ENCODE measurements at places on chromosomes 12 and 14.

- DNase-seq, result no peak
These were observed 749.1 kb upstream of the TBX3 start for GRCh38 chr12:115433014-115433634.

GRCh38 chr12:120925740-120926563 is 21.8 kb upstream of the SPPL3 start:
- peak; percentile 33 for DNase-seq

- no peak for DNase-seq
These were observed 52.5 kb downstream of the GALNT9 start for GRCh38 chr12:132276827-132277373.

- DNase-seq, result no peak
These were observed 75.2 kb downstream of the LIN7A start for GRCh38 chr12:80862531-80862930.

- no peak for DNase-seq
These were observed 75.9 kb downstream of the ITPK1 start for GRCh38 chr14:93039649-93040315.

GRCh38 chr12:88437226-88437625 is 143.0 kb downstream of the KITLG start:
- no peak for DNase-seq

DNA sequence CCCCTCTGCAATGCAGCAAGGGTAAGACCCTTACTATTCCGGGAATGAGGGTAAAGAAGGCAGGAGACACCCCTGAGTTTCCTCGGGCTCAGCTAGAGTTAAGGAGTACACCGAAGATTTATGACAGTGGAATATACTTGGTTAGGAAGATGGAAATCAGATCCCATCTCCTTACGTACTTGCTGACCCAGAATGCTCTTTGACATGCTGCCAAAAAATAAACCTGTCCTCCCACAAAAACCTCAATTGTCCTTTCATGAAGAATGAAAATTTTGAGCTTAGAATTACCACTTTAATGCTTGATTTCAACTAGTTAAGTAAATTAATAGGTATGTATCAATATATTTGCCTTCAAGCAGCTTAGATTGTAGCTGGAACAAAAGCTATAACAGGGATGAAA is 99.5 kb downstream of the PRIMA1 start:
- DNase-seq, result no peak

DNA sequence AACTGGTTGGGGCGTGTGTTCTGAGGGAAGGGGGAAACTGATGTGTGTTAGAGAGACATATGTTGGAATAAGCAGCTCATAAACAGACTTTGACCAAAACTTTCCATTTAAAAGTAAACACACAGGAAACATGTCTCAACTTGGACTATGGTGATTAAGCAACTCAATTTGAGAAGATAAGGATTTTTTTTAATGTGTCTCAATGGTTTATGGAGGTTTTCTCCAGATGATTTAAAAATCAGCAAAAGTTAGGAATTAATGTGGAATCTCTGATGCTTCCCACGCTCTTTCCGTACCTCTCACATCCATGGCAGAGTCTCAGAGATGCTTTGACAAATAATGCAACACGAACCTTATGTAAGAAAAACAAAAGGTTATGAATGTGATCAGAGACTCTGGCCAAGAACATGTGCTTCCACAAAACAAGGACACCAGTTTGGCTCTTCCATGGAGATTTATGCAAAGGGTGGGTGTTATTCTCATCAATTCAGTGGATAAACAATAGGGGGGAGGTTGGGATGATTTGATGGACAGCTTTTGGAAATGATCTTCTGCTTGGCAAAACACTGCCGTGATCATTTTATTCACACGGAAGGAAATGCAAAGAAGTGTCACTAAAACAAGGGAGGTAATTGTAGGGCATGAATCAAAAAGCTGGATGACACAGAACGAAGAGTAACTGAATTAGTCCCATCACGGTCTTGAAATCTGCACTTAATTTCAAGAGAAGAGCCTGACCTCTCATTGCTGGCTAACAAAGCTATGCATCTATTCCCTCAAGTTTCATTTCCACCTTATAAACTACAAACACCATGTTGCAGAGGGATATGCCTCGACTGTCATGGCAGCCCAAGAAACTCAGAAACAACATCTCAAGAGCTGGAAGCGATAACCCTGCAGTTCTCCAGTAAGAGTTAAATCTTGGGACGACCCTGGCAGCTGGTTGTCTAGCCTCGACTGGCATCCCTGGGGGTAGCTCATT is 76.5 kb downstream of the FOXN3 start:
- no peak for DNase-seq

DNA sequence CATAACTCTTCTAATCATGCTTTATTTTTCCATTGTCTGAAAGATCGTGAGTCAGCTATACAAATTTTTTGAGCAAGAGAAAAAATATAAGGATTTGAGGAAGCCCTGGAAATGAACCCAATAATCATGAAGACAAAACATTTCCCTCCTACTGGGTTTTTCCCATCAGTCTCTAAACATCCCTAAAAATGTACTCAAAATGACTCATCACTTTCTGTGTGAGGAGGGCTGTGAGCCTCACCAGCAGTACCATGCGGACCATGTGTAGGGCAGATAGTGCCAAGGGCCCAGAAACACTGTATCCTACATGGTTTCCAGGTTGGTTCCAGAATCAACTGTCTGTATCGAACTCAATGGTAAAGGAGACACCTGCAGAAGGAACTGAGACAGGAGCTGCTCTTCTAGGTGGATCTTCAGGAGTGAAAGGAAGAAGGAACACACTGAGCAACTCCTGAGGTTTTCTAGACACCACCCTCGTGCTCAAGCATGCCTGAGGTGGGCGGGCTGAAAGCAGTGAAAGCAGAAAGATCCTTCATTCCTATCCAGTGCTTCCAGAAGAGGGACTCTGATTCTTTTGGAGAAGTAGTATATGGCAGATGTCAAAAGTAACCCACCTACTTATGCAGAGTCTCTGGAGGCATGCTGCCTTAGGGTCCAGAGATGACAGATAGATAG is 48.6 kb upstream of the RHOJ start:
- DNase-seq, result no peak

DNA sequence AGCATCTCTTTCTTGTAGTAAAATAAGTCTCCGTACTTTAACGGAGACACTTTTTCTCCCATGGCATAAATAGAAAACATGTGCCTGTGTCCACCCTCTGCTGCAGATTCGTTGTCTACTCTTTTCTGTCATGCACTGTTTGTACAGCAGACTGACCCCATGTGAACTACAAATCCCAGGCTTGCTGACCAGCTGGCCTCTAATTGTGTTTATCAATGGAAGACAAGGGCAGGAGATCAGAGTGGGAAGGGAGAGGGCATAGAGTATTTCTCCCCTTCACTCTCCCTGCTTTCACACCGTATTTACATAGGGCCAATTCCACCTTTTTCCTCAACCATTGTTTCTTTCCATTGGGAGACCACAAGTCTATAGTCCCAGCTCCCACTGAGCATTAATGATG is 31.0 kb upstream of the TMTC2 start:
- no peak for DNase-seq

DNA sequence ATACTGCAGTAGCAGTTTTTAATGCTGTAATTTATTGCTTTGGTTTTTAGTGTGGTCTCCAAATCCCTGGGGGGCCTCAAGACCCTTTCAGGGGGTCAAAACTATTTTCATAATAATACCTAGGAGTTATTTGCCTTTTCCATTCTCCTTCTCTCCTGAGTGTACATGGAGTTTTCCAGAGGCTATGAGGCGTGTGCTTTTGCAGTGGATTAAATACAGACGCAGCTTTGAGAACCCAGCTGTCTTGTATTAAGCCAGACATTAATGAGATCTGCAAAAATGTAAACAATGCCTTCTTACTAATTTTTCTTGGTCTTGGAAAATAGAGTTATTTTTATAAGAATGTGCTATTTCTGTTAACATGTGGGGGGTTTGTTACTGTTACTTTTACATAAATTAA is 68.6 kb downstream of the SLC25A47 start:
- DNase-seq, result no peak
